Natural killer cell (primary cell): ENCODE measurements at places on chromosomes 6 and 20. TPM values are rescaled to one million over a fixed set of nuclear protein-coding genes. Genes with fewer than 3 reads are reported as not detected.

DNA sequence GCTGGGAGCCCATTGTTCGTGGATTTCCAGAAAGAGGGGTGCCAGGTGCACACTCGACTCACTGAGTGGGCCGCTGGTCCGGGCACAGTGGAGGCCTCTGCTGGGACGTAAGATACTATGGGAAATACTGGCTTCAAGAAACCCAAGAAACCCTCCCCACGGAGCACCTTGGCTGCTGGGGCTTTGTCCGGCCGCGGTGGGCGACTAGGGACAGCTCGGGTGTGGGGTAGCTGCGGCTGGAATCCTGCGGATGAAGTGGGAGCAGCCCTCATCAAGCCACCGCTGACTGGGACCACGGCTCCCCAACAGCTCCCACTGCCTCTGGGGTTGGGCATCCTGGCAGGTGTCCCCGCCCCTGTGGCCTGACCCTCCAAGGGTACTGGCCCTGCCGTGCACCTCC, 69.5 kb upstream of the GATA5 start:
- H3K27ac ChIP-seq: no peak overlapping the region
- H3K4me3 ChIP-seq: no peak overlapping the region
- peaks cover 57% of the 10 kb centered on the region for H3K4me1 ChIP-seq
- H3K36me3 ChIP-seq: no peaks in the 10 kb centered on the region
- DNase-seq: no peak

DNA sequence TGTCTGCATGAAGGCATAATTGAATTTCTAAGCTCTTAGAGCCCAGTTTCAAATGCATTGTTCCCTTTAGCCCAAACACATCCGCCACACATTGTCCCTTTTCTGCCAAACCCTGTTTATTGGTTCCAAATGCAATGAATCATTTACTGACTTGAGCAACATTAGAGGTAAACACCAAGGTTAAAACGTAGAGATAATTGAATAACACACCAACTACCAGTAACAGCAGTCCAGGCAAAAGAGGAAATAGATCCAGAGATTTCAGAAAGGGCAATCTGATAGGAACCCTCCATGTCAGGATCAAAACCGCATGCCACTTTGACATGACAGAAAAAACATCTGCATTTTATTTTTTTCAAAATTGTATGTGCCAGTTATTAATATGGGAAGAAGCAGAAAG, 114.8 kb downstream of the PKHD1 start:
- no peak overlapping the region for H3K27ac ChIP-seq
- H3K4me3 ChIP-seq: no peak overlapping the region
- H3K27me3 ChIP-seq: no peaks in the 10 kb centered on the region
- DNase-seq: no peak

DNA sequence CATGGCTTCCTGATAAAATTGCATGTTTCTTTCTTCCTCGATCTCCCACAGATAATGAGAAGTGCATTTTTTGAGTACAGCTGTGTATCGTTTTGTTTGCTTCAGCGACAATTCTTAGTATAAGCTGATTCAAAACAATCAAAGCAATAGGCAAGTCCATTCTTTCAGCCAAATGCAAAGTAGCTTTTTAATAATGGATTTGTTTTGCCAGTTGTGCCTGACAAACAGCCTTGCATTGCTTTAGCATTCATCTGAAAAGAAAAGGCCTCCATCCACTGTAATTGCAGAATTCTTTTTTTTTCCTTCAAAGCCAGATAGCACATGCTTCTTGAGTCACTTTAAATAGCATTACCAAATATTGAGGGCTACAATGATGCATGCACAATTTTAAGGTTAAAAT, 32.0 kb downstream of the TTLL2 start:
- H3K27me3 ChIP-seq: no peaks in the 10 kb centered on the region
- H3K4me3 ChIP-seq: no peak overlapping the region
- no peak for DNase-seq

DNA sequence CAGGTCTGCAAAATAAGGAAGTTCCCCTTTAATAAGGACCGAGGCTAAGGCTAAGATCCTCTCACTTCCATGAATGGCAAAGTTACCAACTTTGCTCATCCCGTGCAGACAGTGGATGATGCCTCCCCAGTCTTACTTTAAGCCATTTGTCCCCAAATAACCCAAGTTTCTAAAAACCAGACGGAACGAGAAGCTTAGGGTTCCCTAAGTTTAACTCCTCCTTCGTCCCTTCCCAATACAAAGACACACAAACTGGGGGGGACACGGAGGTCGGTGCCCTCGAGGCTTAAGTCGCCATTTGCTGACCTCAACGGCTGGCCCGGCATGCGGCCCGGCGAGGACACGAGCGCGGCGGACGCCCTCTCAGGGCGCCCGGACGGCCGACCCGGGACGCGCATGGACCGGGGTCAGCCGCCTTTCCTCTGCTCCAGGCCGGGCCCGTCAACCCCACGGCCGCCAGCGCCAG, 527 bp downstream of the FBXO30 start:
- H3K36me3 ChIP-seq: no peaks in the 10 kb centered on the region
- no peaks in the 10 kb centered on the region for H3K27me3 ChIP-seq
- H3K27ac ChIP-seq: peak overlapping the region; percentile 24
- H3K4me1 ChIP-seq: peaks cover 18% of the 10 kb centered on the region

GRCh38 chr20:3251806-3252205, 12.8 kb upstream of the SLC4A11 start:
- no peak for DNase-seq
- H3K4me1 ChIP-seq: peaks cover 11% of the 10 kb centered on the region

GRCh38 chr20:15045246-15045645, 707.8 kb upstream of the FLRT3 start:
- DNase-seq: no peak
- no peak overlapping the region for H3K4me3 ChIP-seq
- H3K27me3 ChIP-seq: no peaks in the 10 kb centered on the region
- no peaks in the 10 kb centered on the region for H3K4me1 ChIP-seq

Gene METTL24
- not detected for total RNA-seq

Gene ZBTB46
- 1.1 TPM for total RNA-seq

Gene GLP1R
- 3.0 TPM for total RNA-seq

Gene TFAP2C
- not detected for total RNA-seq

Gene SRXN1
- 11.6 TPM for total RNA-seq

GRCh38 chr6:9360881-9361280, 925.5 kb upstream of the SLC35B3 start:
- H3K4me3 ChIP-seq: no peak overlapping the region
- no peaks in the 10 kb centered on the region for H3K4me1 ChIP-seq
- H3K27ac ChIP-seq: no peak overlapping the region

- no peak overlapping the region for H3K27ac ChIP-seq
- no peaks in the 10 kb centered on the region for H3K36me3 ChIP-seq
- no peak overlapping the region for H3K4me3 ChIP-seq
- no peaks in the 10 kb centered on the region for H3K27me3 ChIP-seq
These were observed 200.6 kb downstream of the GMPR start for GRCh38 chr6:16438718-16439591.

- no peaks in the 10 kb centered on the region for H3K27me3 ChIP-seq
- H3K4me3 ChIP-seq: no peak overlapping the region
- no peak for DNase-seq
These were observed 162.0 kb upstream of the EPHA7 start for GRCh38 chr6:93581371-93581770.

DNA sequence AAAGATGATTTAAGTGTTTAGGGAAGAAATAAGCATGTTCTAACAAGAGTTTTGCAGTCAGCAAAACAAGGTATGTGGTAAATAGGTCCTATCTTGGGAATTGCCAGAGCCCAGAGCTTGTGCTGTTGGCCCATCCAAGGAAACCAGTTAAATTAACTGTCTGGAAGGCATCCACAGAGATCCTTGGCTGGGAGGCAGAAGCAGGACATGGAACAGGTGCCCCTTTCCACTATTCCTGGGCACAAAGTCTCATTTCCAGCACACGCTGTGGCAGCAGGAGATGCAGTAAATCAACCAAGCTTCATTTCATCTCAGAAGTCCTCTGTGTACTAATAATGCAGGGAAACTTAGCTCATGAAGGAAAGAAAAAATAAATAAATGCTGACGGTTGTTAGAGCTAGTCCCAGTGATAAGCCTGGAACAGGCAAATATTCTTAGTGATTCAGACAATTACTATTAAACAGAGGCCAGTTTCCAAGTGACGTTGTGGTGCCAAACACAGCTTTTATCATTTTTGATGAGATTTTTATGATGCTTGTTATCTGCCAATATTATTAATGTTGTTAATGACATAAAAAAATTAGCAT, 39.8 kb upstream of the SNAP25 start:
- DNase-seq: no peak
- H3K4me1 ChIP-seq: no peaks in the 10 kb centered on the region
- H3K4me3 ChIP-seq: no peak overlapping the region
- no peak overlapping the region for H3K27ac ChIP-seq
- peaks cover under 1% of the 10 kb centered on the region for H3K27me3 ChIP-seq

DNA sequence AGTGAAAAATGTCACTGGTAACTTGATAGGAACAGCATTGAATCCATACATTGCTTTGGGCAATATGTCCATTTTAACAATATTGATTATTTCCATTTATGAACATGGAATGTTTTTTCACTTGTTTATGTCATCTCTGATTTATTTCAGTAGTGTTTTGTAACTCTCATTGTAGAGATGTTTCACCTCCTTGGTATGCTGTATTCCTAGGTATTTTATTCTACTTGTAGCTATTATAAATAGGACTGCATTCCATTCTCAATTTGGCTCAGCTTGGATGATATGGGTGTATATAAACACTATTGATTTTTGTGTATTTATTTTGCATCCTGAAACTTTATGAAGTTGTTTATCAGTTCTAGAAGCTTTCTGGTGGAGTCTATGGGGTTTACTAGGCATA, 730.3 kb downstream of the DOK5 start:
- no peak for DNase-seq
- no peak overlapping the region for H3K27ac ChIP-seq
- no peaks in the 10 kb centered on the region for H3K36me3 ChIP-seq
- no peak overlapping the region for H3K4me3 ChIP-seq
- H3K4me1 ChIP-seq: no peaks in the 10 kb centered on the region
- H3K27me3 ChIP-seq: no peaks in the 10 kb centered on the region

Gene PROCR
- total RNA-seq: 9.3 TPM

- H3K36me3 ChIP-seq: peaks cover 34% of the 10 kb centered on the region
- H3K27me3 ChIP-seq: no peaks in the 10 kb centered on the region
- peaks cover 23% of the 10 kb centered on the region for H3K4me1 ChIP-seq
- DNase-seq: peak; percentile 79
- peak overlapping the region; percentile 18 for H3K27ac ChIP-seq
These were observed 45.4 kb downstream of the MDFI start for GRCh38 chr6:41683523-41684310.

DNA sequence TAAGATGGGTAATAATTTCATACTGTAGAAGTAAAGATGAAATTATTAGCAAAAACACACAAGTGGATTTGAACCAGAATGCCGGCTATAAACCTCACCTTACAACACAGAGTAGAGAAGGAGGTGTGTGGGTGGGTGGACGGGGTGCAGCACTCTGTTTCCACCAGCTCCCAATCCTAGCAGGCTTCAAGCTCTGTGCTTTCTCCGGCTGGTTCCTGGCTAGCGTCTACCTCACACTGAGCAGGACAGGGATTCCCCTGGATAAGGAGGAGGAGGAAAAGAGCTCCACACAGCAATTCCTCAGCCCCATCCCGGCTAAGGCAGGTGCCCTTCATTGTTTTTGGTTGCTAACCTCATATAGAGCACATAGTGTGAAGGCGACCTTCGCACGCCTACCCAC, 453.3 kb downstream of the C6orf118 start:
- H3K4me1 ChIP-seq: no peaks in the 10 kb centered on the region
- no peak overlapping the region for H3K27ac ChIP-seq
- no peaks in the 10 kb centered on the region for H3K36me3 ChIP-seq
- no peak overlapping the region for H3K4me3 ChIP-seq
- DNase-seq: no peak

DNA sequence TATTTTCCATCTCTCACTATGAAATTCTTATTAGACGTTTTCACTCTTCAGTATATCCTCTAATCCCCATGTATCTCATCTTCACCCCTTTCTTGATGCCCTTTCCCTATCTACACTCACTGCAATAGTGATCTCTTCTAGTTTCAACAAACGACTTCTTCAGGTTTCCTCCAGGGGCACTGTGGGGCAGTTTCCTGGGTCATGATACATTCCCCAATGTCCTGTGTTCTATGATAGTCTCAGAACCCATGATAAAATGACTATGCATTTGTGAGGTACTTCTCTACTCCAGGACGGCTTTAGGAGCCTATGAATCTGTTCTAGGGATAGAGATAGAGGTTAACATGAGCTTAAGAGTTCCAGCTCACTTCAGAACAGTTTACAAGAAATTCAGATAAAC, 183.3 kb downstream of the FOXC1 start:
- H3K27me3 ChIP-seq: no peaks in the 10 kb centered on the region
- H3K36me3 ChIP-seq: no peaks in the 10 kb centered on the region
- DNase-seq: peak; percentile 6
- no peaks in the 10 kb centered on the region for H3K4me1 ChIP-seq

DNA sequence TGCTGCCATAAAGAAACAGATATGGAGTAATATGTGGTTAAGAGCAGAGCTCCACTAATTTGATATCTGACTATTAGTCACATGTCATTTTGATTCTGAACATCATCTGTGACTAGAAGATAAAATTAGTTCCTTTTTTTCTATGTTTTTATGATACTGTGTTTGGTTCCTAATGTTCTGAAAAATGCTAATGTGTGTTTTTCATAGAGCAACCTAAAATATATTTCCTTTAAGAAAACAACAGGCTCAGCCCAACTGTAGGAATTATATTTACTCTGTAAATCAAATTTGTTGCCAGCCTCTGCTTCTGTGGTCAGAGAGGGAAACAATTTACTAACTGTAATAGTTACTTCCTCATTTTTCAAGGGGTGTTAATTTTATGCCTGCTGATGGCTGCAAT, 33.3 kb upstream of the TXLNB start:
- H3K27me3 ChIP-seq: no peaks in the 10 kb centered on the region
- peak overlapping the region; percentile 59 for H3K27ac ChIP-seq
- H3K36me3 ChIP-seq: no peaks in the 10 kb centered on the region
- peaks cover 29% of the 10 kb centered on the region for H3K4me1 ChIP-seq
- DNase-seq: no peak

Gene ARFGEF3
- total RNA-seq: not detected

Gene THBS2
- not detected for total RNA-seq

GRCh38 chr20:32189691-32190615, 17.6 kb downstream of the PLAGL2 start:
- H3K27me3 ChIP-seq: no peaks in the 10 kb centered on the region
- peaks cover 18% of the 10 kb centered on the region for H3K4me1 ChIP-seq
- H3K36me3 ChIP-seq: peaks cover 6% of the 10 kb centered on the region

- no peaks in the 10 kb centered on the region for H3K4me1 ChIP-seq
- H3K27me3 ChIP-seq: no peaks in the 10 kb centered on the region
- H3K27ac ChIP-seq: no peak overlapping the region
- no peak overlapping the region for H3K4me3 ChIP-seq
These were observed 92.6 kb upstream of the PREP start for GRCh38 chr6:105495515-105495914.

DNA sequence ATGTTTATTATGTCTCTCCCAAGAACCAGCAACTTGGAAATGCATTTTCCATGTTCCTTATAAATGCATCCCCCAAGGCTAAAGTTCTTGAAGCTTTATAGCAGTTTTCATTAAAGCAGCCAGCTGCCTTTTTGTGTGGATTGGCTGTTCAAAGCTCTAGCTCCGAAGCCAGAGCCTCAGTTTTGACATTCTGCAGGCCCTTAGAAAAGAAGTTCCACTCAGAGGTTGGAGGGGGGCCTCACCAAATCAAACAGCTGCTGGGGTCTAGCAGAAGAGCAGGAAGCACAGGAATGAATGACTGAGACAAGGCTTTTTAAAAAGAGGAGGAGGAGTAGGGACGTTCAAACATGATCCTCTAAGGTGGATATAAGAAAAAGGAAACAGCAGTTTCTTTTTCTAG, 4.2 kb upstream of the POU3F2 start:
- peaks cover 36% of the 10 kb centered on the region for H3K4me1 ChIP-seq
- H3K27me3 ChIP-seq: peaks cover 78% of the 10 kb centered on the region
- DNase-seq: no peak
- no peaks in the 10 kb centered on the region for H3K36me3 ChIP-seq
- H3K4me3 ChIP-seq: no peak overlapping the region
- H3K27ac ChIP-seq: no peak overlapping the region
